ENCODE measurements at places on chromosomes 16 and 17.

DNA sequence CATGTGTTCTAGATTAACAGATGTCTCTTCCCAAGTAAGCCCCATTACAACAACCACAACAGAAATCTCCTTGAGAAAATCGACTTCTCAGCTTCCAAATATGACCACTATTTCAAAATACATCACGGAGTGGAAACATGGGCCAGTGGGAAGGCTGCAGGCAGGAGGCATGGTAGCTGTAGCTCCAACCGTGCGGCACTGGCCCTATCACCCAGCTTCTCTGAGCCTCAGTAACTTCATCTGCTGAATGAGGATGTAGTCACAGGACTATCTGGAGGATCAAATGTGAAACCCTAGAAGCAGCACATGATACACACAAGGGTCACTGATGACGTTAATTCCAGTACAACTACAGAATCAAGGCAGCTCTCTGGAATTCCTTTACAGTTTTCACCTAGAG, 112.2 kb downstream of the VPS53 start:
- DNase-seq: no peak

DNA sequence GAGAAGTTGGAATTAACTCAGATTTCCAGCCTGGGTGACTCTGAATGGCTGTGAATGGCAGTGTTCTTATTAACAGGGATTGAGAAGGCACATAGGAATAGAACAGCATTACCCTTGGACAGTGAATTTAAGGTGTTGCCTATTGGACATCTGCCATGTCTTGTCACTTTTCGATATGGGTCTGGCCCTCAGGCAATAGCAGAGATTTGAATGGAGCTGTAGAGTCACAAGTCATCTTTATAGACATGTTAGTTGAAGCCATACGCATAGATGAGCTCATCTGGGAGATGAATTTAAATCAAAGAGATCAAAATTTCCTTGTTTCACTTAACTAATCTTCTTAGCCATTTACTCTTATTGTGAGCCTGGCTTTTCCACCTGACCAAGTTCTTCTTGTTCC, 14.9 kb upstream of the DHRS11 start:
- no peak for DNase-seq

- peak; percentile 16 for DNase-seq
Measured at GRCh38 chr16:14301169-14302030, 230.3 kb downstream of the MRTFB start.

GRCh38 chr16:84453061-84453752, 51.3 kb downstream of the MEAK7 start:
- no peak for DNase-seq

DNA sequence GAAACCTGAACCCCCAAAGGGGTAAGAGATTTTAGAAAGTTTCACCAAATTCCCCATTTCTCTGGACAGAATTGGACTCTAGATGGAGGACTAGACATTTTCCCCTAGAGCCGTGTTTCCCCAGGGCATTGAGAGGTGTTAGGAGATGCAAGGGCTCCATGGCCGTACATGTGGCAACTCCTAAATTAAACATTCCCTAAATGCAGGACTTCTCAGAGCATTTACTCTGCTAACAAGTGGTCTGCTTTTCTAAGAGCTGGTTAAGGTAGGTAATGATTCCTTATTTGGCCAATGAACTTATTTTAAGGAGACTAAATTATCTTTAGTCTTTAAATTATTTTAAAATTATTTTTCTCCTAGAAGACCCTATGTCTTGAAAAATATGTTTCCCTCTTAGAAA, 200.9 kb downstream of the MSI2 start:
- DNase-seq: no peak

DNA sequence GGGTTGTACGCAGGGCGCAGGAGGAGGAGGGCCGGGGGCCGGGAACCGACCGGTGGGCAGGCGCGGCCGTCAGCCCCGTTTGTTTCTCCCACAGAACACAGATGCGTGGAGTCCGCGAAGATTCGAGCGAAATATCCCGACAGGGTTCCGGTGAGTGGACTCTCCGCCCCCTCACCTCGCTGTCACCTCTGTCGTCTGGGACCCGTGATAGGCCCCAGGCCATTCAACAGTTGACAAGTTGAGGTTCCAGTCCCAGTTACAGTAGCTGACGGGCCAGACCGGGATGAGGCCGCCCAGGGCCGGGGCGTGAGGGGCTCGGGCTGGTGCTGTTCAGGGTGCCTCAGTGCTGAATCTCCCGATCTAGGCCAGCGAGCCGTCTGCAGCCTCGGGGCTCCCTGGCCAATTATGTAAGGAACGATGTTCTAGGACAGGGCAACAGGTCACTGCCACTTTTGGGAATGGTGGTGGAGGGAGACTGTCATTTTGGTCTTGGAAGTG, 628 bp downstream of the GABARAPL2 start:
- DNase-seq: peak; percentile 36

GRCh38 chr17:53032861-53033271, 789.9 kb upstream of the KIF2B start:
- peak; percentile 83 for DNase-seq

- peak; percentile 98 for DNase-seq
Measured at GRCh38 chr16:4475880-4476788, at the start of gene HMOX2. Gene HMOX2 (plus strand): TSS chr16:4476398. CDS start chr16:4505525, 29,127 bp downstream.

DNA sequence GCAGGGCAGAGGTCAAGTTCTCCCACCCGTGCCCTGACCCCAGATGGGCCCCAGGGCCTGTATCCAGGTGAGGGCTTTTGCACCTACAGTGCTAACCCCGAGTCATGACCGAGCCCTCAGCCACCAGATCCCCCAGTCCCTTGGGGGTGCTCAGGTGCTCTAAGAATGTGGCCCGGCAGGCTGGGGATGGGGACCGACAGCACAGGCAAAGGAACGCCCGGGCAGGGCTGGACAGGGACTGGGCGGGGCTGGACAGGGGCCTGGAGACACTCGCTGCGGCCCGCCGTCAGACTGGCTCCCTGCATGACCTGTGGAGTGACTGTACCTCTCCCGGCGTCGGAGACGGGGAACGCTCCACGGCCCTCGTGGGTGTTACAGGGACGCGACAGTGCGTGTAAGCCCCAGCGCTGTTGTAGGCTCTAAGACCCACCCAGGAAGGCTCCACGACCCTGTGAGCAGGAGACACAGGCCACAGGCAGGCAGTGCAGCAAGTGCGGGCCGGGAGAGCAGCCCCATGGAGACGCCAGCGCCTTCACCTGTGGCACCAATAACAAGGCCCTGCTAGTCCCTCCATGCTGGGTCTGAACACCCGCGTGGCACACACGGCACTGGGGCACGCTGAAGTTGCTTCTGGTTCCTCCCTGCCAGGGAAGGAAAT, 38.8 kb downstream of the CBFA2T3 start:
- no peak for DNase-seq

- peak; percentile 58 for DNase-seq
Measured at GRCh38 chr16:19130852-19131824, 17.4 kb downstream of the ITPRIPL2 start.

DNA sequence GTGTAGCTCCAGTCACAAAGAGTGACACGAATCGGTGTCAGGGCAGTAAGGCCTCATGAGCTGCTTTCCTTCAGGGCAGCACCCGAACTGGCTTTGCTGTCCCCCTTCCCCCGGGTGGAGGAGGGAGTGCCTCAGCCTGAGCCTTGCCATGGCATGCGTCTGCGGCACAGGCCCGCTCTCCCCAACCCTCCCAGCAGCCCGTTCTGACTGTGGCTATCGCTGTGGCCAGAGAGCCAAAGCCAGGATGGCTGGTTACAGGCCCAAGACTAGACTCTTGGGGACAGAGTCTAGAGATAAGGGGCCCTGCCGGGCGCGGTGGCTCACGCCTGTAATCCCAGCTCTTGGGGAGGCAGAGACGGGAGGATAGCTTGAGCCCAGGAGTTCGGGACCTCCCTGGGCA, 25.9 kb downstream of the CLUH start:
- no peak for DNase-seq

- no peak for DNase-seq
Measured at GRCh38 chr16:3912373-3912772, 31.9 kb upstream of the CREBBP start.

GRCh38 chr16:54456291-54456690, 169.7 kb upstream of the IRX3 start:
- no peak for DNase-seq

GRCh38 chr17:37570527-37571093, 38.6 kb downstream of the SYNRG start:
- peak; percentile 63 for DNase-seq

DNA sequence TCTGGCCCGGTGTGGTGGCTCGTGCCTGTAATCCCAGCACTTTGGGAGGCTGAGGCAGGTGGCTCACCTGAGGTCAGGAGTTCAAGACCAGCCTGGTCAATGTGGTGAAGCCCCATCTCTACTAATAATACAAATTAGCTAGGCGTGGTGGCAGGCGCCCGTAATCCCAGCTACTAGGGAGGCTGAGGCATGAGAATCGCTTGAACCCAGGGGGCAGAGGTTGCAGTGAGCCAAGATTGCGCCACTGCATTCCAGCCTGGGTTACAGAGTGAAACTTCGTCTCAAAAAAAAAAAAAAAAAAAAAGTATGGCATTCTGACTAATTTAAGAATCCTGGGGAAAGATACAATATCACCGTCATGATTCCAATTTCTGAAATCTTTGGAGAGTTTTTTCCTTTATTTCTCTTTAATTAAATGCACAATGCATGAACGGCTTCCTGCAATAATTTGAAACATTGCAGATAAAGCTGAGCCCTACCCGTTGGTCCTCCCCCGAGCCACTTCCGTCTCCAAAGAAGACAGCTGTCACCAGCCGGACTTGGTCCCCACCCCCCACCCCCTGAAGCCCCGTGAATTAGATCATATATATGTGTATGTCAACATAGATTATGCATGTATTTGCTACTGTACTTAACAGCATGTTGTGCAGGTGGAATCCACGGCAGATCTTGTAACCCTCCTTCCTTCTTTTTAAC, 142.6 kb upstream of the PLCG2 start:
- DNase-seq: no peak

DNA sequence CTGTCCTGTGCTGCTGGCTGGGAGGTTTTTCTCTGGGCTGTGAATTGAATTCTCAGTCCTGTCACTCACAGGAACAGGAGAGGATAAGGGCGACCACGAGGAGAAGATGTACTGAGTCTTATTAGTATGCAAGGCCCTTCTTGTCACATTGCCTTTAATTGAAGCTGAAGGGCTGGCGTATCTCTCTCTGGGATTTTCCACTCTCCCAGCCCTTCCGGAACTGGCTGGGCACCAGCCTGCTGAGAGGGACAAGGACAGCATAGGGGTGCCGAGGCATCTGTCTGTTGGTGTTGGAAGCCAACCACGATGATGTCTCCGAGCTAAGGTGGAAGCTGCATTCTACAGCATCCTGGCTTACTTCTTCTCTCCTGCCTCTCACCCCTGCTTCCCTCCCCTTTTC, 33.2 kb downstream of the GPRC5B start:
- DNase-seq: no peak

- DNase-seq: peak; percentile 100
Measured at GRCh38 chr17:41786227-41787020, at the start of gene JUP. Gene JUP (minus strand): TSS chr17:41786711. CDS start chr17:41771854, 14,857 bp downstream.

DNA sequence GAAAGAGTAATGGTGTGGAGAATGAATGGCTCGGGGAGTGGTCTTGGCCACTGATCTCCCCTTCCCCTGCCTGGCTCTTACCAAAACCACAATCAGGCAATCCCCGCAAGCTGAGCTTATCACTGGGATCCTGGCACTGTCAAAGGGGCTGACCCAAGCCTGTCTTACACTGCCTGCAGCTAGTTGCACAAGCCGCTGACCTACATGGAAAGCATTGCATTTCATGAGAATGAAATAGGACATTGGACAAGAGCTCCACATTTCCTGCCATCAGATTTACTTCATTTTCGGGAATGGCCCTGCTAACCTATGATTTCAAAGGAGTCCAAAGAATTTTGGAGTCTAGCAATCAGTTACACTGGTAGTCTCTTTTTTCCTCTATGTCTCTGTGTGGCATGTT, 146.4 kb downstream of the PCTP start:
- DNase-seq: no peak

DNA sequence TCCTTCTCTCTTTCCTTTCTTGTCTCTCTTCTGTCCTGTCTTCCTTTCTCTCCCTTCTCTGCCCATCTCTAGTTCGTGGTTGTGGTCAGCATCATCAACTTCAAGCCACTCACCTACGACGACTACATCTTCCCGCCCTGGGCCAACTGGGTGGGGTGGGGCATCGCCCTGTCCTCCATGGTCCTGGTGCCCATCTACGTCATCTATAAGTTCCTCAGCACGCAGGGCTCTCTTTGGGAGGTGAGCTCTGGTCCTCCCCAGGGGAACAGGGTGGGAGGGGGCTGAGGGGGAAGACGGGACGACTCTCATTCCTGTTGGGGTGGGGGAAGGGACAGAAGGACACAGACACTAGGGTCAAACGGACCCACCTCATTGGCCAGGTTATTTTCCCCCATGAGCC, 44.3 kb downstream of the SLC6A2 start:
- DNase-seq: no peak

- DNase-seq: no peak
Measured at GRCh38 chr17:17491031-17491471, 5.1 kb downstream of the RASD1 start.
